ENCODE measurements at places on chromosomes 2 and 18.
A peak's percentile ranks its signal among the peaks of the same experiment; 100 is the strongest.

GRCh38 chr2:217981971-217982370, 20.8 kb downstream of the TNS1 start:
- no peak for DNase-seq

DNA sequence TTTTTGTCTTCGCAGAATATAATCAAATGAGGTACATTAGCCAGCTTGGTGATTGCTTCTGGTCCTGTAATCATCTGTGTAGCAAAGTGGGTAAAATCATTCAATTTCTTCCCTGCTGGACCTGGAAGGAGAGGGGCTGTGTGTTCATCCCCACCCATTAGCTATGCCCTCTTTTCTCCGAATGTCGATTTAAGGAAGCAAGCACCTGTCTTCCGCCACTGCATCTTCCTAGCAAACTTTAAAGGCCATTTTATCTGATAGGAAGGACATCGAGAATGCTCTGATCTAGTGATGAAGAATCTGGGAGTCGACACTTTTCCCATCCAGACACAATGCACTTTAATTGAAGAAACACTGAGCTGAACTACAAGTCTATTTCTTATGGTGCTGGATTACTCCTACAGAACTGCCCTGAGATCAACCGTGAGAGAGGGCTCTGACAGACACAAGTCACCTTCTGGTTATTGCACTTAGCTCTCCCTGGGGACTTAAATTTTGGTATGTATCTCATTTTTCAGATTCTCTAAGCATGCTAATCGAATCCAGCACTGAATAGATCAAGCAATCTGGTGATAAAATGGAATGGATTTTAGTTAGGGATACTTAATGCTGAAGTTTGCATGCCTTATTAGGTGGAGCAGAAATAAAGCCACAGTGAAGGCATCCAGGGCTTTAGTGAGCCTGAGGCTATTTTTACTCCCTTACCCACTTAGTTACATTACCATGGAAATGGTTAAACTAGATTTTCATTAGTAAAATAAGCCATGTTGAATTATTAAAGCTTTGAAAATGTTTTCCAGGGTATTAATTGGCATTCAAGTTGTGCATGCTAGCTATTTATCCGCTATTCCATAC, 1.3 kb downstream of the NYAP2 start:
- no peak for DNase-seq

DNA sequence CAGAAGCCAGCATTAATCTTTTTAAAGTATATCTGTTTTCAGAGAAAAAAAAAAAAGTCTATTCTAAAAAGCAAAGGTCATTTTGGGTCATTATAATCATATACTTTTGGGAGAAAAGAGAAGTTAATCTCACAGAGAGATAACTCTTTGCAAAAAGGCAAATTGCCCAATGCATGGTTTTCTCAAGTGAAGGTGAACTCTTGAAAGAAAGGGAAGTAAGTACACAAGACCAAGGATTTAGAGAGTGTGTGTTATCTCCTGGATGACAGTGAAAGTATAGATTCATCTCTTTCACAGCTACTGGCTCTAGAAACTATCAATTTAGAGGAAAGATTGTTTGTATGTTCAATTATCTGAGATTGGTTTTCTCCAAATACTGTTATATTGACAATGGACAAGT, 151.4 kb downstream of the CD8B2 start:
- DNase-seq: no peak

DNA sequence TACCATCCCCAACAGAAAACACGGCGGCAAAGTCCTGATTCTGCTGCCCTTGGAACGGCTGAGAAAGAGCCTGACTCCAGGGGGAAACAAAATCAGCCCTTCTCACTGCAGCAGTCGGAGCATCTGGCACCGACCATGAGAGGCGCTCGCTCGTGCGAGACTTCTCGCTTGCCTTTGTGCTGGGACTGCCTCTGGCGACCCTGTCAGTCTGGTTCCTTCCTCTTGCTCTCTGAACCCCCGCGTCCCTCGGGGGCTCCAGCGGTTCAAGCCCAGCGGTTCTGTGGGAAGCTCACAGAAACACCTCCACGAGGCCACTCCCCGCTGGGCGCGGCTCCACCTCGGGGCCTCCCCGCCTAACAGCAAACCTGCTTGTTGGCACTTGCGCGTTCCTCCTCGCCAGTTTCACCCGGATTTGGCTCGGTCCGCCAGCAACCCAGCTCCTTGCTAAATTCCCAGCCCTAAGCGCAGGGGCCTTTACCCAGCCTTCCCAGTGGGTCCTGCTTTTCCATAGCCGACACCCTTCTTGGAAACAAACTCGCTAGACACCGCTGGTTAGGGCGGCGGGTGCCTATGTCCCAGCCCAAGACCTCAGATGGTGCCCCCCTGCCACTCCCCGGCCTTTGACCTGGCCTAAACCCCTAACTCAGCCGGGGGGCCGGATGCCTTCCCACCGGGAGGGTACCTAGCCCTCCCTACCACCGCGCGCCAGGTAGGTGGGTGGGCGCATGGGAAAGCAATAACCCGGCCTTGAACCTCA, 2.2 kb downstream of the RND3 start:
- DNase-seq: peak; percentile 69

GRCh38 chr2:64581777-64582539, 57.8 kb downstream of the AFTPH start:
- no peak for DNase-seq

DNA sequence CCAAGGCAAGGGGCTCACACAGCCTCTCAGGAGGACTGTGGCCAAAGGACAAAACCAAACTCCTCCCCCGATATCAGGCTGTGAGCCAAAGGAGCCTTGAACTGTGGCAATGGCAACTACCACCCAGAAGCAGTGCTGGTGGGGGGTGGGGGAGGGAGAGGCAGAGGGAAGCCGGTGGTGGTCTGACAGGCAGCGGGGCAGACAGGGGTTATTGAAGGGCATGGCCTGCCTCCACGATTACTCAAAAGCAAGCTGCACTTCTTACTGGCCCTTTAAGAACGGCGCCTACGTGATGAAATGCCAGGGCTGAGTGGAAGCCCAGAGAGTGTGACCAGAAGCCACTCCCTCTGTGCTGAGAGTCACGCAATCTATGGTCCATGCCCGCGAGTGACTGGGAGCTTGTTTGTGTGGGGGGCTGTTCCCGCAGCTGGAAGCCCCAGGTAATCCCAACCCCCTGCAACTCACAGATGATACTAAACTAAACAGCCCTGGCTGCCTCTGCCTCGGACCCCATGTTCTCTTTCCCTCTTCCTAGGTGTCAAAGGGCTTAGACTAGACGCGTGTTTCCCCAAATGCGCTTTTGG, 128.2 kb upstream of the CXCR4 start:
- no peak for DNase-seq

DNA sequence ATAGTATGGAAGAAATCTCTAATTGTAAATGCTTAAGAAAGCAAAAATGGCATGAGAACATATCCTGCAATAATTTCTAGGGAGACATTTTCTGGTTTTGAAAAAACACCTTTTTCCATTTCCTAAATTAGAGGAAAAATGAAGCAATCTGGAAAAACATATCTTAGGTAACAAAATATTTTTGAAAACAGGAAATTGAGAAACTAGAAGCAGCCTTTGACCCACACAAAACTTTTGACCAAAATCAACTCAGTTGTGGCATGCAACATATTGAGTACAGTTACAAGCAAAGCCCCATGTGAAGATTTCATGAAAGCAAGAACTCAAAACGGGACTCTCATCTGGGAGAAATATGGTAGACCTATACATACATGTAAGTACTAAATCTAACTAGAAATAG, 28.6 kb upstream of the CHAC2 start:
- no peak for DNase-seq

- DNase-seq: no peak
These were observed 9.0 kb upstream of the FAM136A start for GRCh38 chr2:70310899-70311298.

- DNase-seq: peak; percentile 46
These were observed 5.8 kb upstream of the COLEC12 start for GRCh38 chr18:506264-506663.

GRCh38 chr2:216735086-216735485, 39.7 kb upstream of the IGFBP5 start:
- DNase-seq: peak; percentile 28

Measured in fibroblast of skin of right quadriceps (primary cell).